ENCODE measurements at places on chromosomes 1 and 21. TPM values are rescaled to one million over a fixed set of nuclear protein-coding genes. Genes with fewer than 3 reads are reported as not detected.

- H3K4me3 ChIP-seq, result no peak overlapping the region
- H3K27me3 ChIP-seq, result no peaks in the 10 kb centered on the region
- H3K36me3 ChIP-seq, result no peaks in the 10 kb centered on the region
- H3K4me1 ChIP-seq, result peaks cover 3% of the 10 kb centered on the region
- no peak overlapping the region for H3K27ac ChIP-seq
- DNase-seq, result no peak
Observed at GRCh38 chr1:22875841-22876240, 96.8 kb downstream of the LACTBL1 start.

- H3K36me3 ChIP-seq, result no peaks in the 10 kb centered on the region
- H3K4me1 ChIP-seq, result peaks cover 8% of the 10 kb centered on the region
- no peaks in the 10 kb centered on the region for H3K27me3 ChIP-seq
- no peak overlapping the region for H3K4me3 ChIP-seq
- no peak overlapping the region for H3K27ac ChIP-seq
- DNase-seq, result no peak
Observed at GRCh38 chr1:58149271-58149812, 397.2 kb downstream of the OMA1 start.

DNA sequence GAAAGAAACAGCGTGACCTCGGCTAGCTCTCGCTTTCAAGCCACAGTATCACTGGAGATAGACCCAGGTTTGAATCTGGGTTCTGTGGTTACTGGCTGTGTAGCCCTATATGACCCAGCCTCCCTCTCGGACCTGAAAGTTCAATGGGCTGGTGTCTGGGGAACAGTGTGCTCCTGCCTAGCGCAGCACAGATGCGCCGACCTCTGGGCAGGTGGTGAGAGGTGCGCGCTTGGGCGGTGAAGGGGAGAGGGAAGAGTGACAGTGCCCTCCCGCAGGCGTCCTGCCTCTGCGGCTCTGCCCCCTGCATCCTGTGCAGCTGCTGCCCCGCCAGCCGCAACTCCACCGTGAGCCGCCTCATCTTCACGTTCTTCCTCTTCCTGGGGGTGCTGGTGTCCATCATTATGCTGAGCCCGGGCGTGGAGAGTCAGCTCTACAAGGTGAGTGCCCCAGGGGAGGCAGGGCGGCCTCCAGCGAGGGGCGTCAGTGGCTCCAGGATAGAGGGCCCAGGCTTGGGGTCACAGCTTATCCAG is 10.5 kb downstream of the SERINC2 start:
- no peaks in the 10 kb centered on the region for H3K36me3 ChIP-seq
- H3K27ac ChIP-seq, result no peak overlapping the region
- DNase-seq, result no peak
- H3K27me3 ChIP-seq, result no peaks in the 10 kb centered on the region
- H3K4me3 ChIP-seq, result no peak overlapping the region
- no peaks in the 10 kb centered on the region for H3K4me1 ChIP-seq

GRCh38 chr1:167465743-167466142 is 52.6 kb downstream of the CD247 start:
- H3K27me3 ChIP-seq, result no peaks in the 10 kb centered on the region
- peak; percentile 10 for DNase-seq
- no peak overlapping the region for H3K27ac ChIP-seq
- no peaks in the 10 kb centered on the region for H3K4me1 ChIP-seq
- H3K36me3 ChIP-seq, result no peaks in the 10 kb centered on the region

GRCh38 chr21:26449161-26449560 is 123.9 kb downstream of the CYYR1 start:
- H3K4me1 ChIP-seq, result no peaks in the 10 kb centered on the region
- H3K4me3 ChIP-seq, result no peak overlapping the region
- no peaks in the 10 kb centered on the region for H3K36me3 ChIP-seq
- no peak overlapping the region for H3K27ac ChIP-seq

- no peaks in the 10 kb centered on the region for H3K4me1 ChIP-seq
- no peaks in the 10 kb centered on the region for H3K36me3 ChIP-seq
- no peak overlapping the region for H3K27ac ChIP-seq
- DNase-seq, result no peak
- no peak overlapping the region for H3K4me3 ChIP-seq
- no peaks in the 10 kb centered on the region for H3K27me3 ChIP-seq
Observed at GRCh38 chr21:45768011-45768739, 124.7 kb downstream of the PCBP3 start.

- no peak for DNase-seq
- H3K27ac ChIP-seq, result no peak overlapping the region
- H3K4me3 ChIP-seq, result no peak overlapping the region
- no peaks in the 10 kb centered on the region for H3K27me3 ChIP-seq
- no peaks in the 10 kb centered on the region for H3K36me3 ChIP-seq
Observed at GRCh38 chr1:182650678-182651338, 33.6 kb downstream of the RGS8 start.

TCP10L gene
- total RNA-seq, result 1.4 TPM

DNAJC8 gene
- 94.2 TPM for total RNA-seq

VCAM1 gene
- 6.7 TPM for total RNA-seq

LIPI gene
- total RNA-seq, result not detected
